Right ventricle myocardium inferior (tissue), 1 donor: ENCODE measurements at places on chromosomes 5 and 9.

GRCh38 chr9:21966140-21966851 lies 27.9 kb downstream of the CDKN2A start:
- no peak for DNase-seq

DNA sequence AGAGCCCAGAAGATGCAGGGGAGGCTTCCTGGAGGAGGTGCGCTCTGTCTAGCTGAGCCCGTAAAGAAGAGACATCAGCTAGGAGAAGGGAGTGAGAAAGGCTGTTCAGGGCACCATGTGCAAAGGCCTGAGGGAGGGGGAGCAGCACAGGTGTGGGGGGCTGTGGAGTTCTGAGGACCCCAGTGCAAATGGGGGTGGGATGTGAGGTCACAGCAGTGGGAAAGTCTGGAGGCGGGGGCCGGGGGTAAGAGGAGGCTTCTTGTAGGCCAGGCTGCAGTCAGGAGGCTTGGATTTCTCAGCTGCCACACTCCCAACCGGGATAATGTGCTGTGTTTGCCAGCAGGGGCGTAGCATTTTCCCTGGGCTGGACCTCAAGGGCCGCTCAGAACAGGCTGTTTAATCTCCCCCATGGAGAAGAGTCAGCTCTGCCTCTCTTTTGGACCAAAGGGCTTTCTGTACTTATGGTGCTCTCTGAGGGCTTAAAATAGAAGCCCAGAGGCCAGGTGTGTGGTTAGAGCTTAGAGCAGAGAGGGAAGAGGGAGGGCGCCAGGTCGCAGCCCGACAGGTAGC lies 5.7 kb downstream of the NEURL1B start:
- DNase-seq = peak; percentile 60

DNA sequence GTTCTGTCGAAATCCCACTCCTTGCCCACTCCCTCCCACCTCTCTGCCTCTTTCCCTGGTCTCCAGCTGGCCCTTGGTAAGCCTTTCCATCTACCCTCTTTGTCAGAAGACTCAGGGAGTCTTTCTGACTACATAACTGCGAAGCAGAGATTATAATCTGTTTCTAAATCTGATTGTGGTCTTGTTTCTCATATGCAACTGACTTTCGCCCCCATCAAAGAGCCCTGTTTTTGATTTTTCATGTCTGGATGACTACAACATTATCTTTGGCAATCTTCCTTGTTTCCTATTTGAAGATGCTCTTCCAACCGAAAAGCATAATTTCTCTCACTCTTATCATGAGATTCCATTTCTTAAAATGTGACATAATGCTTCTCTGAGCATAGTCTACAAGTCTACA lies 218.2 kb upstream of the ADAMTSL1 start:
- no peak for DNase-seq

- peak; percentile 17 for DNase-seq
Measured at GRCh38 chr9:133700819-133701320, 37.3 kb downstream of the SARDH start.

GRCh38 chr9:5449521-5450358 lies 602 bp upstream of the CD274 start:
- DNase-seq = no peak

GRCh38 chr5:96972599-96973334 lies 36.9 kb downstream of the LNPEP start:
- no peak for DNase-seq

DNA sequence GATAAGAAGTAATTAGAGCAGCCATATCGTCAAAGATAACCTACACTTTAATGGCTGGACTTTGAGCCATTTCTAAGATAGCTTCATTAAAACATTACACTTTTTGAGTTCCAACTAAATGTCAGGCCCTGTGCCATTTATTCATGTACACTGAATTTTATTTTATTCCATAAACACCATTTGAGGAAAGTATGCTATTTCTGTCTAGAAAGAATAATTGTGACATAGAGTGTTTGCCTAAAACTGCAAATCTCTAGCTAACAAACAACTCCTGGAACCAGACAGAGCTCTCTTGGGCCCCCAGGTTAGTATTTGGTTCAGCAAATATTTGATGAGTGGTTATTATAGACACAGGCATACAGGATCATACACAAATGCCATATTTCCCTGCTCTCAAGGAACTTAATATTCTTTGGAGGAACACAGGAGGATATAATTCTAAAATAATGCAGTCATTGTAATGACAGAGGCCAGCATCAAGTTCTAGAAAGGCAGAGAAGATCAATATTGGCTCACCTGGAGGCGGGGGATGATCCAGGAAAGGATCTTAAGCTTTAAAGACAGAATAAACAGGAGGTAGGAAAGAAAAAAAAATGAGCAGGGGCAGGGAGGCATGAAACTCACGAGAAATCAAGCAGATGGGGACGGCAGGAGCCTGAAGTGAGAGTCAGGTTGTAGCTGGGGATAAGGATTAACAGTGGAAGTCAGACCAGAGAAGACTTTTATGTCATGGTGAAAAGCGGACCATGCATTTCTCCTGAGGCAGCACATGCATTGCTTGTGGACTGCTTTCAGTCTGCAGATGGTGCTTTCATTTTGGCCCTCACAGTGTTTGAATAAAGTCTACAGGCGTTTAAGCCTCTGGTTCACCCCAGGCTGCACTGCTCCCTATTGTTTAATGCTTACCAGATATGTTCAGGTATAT lies 127.7 kb downstream of the GCNT1 start:
- no peak for DNase-seq

GRCh38 chr9:3863111-3863528 lies 337.3 kb upstream of the RFX3 start:
- DNase-seq = no peak

GRCh38 chr5:74540622-74541021 lies 99.9 kb downstream of the ENC1 start:
- no peak for DNase-seq

- no peak for DNase-seq
Measured at GRCh38 chr9:36625006-36625615, 52.4 kb downstream of the MELK start.

DNA sequence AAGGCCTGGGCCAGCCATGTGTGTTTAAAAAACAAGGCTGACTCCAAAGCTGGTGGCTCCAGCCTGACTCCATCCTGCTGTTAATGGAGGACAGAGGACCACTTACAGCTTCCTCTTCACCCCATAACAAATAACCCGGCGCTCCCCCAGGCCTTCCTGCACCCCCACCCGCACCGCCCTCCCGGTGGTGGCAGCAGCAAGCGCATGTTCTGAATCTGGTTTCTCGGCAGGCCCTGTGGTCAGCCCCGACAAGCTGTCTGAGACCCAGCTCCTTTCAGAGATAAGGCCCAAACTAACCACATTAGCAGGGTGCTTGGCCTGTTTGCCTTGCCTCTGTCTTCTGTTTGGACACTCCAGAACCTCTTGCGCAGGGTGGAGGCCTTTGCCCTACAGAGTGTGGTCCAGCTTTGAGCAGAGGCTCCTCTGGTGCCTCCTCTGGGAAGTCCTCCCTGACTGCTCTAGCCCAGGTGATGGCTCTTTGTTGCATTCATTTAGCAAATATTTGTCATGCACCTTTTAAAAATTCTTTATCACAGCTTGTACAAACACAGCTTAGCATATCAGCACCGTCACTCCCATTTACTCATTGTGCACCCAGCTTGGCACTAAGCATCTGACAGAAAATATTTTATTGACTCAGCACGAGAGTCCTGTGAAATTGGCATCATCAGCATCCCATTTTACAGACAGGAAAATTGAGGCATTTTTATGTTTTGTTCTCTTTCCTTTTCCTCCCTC lies 78.4 kb downstream of the NDFIP1 start:
- DNase-seq = no peak
